ENCODE measurements at places on chromosomes 5 and 9. TPM values are rescaled to one million over a fixed set of nuclear protein-coding genes. Genes with fewer than 3 reads are reported as not detected.

DNA sequence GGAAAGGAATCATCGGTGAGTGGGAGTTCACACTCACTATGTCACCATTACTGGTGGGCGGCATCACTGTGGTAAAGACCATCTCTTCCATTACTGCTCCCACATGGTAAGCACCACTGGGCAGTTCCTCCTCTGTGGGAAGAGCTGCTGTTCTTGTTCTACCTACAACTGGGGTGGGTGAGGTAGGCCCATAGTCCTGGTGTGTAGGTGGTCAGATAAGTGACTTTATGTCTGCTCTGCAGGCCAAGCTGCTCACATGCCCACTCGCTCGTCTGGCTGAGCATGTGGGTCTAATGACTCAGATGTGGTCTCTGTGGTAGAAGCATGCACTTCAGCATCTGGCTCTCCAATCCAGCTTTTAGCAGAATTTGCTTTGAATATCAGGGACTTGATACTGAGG is 82.9 kb downstream of the TMEM215 start:
- DNase-seq = no peak

GRCh38 chr9:132590318-132591182 is 8.1 kb downstream of the BARHL1 start:
- DNase-seq = no peak

DNA sequence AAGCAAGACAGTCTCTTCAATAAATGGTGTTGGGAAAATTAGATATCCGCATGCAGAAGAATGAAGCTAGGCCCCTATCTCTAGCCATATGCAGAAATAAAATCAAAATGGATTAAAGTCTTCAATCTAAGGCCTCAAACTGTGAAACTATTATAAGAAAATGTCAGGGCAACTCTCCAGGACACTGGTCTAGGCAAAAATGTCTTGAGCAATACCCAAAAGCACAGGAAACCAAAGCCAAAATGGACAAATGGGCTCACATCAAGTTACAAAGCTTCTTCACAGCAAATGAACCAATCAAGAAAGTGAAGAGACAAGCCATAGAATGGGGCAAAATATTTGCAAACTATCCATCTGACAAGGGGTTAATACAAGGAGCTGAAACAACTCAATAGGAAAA is 338.8 kb downstream of the NNT start:
- no peak for DNase-seq

GRCh38 chr9:80605129-80605528 is 1033.4 kb downstream of the TLE4 start:
- no peak for DNase-seq

Gene DBH
- 0.06 TPM for total RNA-seq

- DNase-seq = no peak
Observed at GRCh38 chr9:93148721-93149120, 14.7 kb upstream of the NINJ1 start.

DNA sequence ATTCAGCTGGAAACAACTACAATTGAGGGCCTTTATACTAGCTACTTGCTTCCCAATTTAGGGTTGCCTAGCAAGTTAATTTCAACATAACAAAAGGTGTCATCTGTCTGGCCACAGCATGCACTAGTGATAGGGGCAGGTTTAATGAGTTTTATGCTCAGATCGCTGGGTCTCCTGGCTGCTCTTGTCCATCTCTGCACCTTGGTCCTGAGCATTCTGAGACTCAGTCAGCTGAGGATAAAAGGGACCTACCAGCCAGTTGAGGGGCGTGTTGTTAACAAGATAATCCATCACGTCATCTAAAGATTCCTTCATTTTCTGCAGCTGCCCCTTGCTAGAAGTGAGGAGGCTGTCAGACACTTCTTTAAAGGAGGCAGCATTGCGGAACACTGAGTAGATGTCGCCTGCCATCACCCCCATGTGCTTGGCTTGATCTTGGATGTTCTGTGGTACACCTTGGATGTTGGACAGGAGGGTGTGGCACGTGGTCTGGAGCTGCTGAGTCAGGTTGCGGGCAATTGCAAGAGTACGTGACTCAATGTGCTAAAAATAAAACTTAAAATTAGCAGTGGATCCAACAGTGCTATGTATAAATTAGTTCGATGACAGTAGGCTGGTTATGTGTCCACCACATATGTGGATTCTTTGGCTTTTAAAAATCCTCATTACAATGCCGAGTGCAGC is 11.0 kb downstream of the PLIN2 start:
- no peak for DNase-seq

GRCh38 chr9:68819065-68819464 is 114.0 kb downstream of the PIP5K1B start:
- no peak for DNase-seq

GRCh38 chr5:159639590-159639989 is 276.7 kb upstream of the ADRA1B start:
- no peak for DNase-seq

Gene HSD17B4
- 379 TPM for total RNA-seq

Gene SYK
- total RNA-seq = 42.9 TPM

Gene IQGAP2
- 119 TPM for total RNA-seq

Gene MAML1
- 36.6 TPM for total RNA-seq

Gene CCDC192
- total RNA-seq = not detected

- no peak for DNase-seq
Observed at GRCh38 chr5:106307265-106307664, 1363.5 kb downstream of the EFNA5 start.
